Head of caudate nucleus (tissue), 42 donors: ENCODE measurements at places on chromosomes 6 and 20.

DNA sequence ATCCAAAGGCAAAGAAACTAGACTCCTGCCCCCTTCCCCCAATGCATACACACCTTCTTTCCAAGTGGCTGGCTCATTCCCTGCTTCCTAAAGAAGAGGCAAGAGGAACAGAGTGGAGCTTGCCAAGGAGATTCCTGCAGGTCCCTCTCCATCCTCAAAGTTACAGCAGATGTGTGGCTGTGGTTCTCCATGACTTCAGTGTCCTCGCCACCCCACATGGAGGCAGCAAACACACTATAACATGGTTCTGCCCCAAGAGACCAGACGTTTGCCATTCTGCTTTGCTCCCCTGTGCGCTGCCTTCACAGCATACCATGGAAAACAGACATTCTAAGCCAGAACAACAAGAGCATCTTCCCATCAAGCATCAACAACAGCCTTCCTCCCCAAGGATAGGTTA, 84.4 kb downstream of the BACH2 start:
- DNase-seq = no peak

- DNase-seq = no peak
These were observed 375.7 kb upstream of the MARCKS start for GRCh38 chr6:113481458-113481857.

DNA sequence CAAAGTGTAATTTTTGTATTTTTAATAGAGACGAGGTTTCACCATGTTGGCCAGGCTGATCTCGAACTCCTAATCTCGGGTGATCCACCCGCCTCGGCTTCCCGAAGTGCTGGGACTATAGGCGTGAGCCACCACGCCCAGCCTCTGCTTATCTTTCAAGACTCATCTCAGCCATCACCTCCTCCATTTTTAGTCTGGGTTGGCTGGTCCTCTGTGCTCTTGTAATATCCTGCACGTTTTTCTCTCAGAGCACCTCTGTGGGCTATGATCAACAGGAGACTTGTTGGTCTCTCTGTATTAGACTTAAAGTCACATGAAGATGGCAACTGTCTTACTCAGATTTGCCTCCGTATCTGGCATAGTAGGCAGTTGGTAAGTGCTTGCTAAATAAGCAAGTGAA, 7.6 kb downstream of the NOTCH4 start:
- DNase-seq = peak; percentile 5

GRCh38 chr6:149176971-149177667, 140.4 kb upstream of the TAB2 start:
- DNase-seq = no peak

DNA sequence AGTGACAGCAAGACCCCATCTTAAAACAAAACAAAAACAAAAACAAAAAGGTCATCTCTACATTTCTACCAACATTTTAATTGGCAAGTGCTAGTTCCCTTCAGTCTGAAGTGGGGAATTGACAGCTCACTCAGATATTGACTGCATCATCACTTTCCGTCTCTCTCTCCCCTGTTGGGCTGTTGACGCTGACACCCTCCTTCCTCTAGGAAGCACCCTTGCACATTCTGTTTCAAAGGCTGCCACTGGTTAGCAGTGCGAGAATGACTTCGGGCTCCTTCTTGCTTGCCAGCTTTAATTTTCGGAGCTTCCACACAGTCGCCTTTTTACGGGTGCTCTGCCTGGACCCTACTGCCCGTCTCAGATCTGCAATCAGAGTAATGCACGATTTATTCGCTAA, 96.6 kb upstream of the INSM1 start:
- DNase-seq = no peak

DNA sequence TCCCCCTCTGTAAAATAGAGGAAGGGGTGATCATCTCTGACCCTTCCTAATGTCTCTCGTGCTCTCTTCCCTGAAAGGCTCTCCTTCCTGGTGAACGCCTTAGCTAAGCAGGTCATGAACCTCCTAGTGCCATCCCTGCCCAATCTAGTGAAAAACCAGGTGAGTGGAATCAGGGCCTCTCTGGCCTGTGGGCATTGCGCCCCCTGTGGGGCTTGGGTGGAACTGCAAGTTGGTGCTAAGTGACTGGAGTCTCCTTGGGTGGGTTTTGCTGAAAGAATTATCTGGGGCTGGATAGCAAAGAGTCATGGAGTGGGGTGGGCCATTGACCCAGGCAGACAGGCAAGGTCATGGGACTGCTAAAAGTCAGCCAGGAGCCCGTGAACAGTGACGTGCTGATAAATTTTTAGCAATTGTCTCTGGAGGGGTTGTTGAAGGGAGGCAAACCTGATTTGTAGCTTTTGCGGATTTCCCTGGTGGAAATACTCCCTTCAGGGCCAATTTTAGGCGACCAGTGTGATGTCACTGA, 8.9 kb downstream of the BPIFB1 start:
- DNase-seq = peak; percentile 43

- DNase-seq = no peak
These were observed 364.9 kb upstream of the IRAK1BP1 start for GRCh38 chr6:78502386-78502887.

DNA sequence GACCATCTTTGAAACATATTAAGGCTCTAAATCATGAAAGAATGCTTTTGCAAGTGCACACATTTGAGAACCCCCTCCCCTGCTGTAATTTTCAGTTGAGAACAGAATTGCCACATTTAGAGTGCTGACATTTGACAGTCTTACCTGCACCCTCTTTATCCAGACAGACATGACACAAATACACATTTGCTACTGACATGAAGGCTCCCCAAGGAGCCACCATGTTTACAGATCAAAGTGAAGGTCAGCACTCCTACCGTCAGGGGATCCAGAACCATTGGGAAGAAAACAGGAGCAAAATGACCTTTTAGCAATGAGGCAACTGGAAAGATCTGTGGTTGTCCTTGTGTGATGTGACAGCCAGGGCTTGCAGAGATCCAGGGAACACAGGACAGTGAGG, 315.4 kb upstream of the CNR1 start:
- no peak for DNase-seq

DNA sequence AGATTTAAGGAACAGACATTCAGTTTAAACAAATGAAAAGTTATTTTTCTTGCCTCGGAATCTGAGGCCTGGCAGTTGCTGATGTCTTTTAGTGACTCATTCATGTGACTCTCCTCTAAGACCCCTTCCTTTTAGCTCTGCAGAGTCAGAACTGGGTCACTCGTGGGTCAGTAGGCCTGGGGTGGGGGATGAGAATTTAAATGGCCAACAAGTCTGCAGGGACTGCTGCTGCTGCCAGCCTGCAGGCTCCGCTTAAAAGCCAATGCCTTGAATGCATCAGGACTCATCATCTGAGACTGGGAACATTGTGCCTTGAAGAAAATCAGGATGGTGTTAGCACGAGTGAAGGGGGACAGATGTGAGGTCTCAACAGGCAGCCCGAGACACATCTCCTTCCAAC, 404.3 kb downstream of the CDH26 start:
- DNase-seq = no peak

DNA sequence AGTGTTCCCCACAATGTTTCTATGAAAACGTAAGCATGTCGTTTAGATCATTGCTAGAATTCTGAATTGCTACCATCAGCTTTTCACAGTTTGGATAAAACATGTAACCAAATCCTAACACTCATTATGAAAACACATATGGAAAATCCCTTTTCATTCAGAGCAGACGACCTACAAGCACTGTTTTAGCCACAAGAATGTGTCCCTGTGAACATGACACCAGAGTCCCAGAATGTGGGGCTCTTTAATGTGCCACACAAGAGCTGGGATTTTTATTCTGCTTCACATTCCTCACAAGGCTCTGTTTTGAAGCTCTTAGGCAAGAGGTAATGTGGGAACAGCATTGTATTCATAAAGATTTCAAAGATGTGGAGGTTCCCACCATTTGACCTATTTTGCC, 141.1 kb upstream of the CITED2 start:
- no peak for DNase-seq
